ENCODE measurements at places on chromosomes 3 and 15.

- no peak for DNase-seq
These were observed 20.8 kb downstream of the VGLL4 start for GRCh38 chr3:11622586-11623550.

DNA sequence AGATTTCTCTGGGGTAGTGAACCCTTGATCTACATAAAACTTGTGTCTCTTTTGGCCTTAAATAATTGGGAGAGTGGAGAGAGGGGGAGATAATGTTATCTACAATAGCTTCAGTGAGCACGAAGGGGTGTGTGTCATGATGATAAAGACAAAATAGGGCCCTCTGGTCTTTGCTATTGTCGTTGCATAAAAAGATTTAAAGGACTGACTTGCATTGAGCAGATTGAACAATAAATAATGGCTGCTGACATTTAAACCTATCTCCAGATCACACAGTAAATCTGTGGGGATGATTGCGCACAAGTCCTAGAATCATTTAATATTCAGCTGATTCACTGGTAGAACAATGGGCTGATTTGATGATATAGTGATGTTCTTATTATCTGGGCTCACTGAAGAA lies 71.3 kb upstream of the GAP43 start:
- no peak for DNase-seq

DNA sequence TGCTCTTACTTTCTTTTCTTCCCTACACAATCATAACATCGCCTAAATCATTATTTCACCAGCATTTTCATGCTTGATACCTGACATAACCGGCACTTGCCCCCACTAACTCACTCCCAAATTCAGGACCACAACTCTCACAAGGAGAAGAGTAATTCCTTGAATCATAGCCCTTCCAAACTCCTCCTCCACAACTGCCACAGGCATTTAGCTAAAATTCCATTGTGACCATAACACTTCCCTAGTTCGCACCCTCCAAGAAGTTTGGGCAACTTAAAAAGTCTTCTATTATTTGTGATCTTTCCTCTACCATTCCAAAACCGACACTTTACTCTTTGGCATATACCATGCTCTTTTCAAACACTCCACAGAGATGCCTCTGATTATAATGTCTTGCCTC lies 59.4 kb upstream of the XRN1 start:
- no peak for DNase-seq

DNA sequence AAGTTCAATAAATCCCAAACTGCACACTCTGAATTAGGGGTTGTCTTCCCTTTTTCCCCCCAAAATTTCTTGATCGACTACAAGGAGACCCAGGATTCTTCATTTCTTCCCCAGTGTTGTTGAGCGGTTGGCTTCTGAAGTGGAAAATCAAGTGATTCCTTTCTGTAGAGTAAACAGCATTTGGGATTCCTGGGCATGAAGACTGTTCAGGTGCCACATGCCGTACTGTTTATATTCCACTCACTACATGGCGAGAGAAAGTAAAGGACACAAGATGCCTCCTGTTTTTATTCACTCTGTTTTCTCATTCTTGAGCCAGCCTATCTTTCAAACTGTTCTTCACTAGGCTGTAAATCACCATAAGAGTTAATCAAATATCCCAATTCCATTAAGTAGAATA lies 12.6 kb downstream of the FSTL1 start:
- DNase-seq: no peak

DNA sequence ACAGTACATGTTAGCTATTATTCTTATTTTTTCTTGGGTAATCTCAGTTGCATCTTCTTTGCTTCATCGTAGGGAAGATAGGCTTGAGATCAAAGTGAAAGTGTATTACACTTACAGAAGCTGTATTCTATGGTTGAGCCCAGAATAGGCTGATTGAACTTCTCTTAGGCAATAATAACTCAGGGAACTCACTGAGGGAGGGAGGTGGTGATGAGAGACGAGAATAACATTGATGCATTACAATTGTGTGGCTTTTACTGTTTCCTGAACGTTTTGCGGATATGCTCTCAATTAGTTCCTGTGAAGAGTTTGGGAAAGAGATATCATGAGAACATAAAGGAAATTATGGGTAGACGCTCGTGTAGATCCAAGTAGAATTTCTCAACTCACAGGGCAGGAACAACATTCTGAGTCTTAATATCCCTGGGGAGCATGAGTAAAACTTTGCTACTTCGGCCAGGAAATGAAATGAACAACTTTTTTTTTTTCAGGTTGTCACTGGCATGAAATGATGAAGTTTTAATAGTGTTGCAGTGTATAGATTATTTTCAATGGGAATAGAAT lies 302.2 kb downstream of the TUSC7 start:
- DNase-seq: no peak

- DNase-seq: no peak
These were observed 2.6 kb upstream of the HHATL start for GRCh38 chr3:42705058-42705767.

DNA sequence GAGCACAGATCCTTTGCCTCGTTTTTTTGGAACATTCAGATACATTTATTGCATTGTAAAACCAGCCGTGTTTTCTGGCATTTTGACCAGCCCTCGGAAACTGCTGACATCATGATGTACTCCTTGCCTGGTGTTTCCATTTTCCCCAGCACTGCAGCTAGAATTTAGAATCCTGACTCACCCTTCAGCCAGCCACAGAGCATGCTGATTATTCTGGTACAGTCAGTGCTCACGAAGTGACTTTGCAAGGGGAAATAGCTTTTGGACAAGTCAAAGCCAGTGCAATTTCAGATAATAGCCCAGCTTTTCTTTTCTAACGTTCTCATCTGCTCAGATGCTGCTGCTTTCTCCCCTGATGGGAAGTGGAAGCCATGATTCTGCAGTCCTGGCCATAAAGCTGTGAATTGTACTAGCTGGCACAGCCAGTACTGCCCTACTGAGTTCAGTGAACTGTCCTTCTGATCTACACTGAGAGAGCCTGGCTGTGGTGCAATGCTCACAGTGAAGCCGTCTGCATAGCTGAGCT lies 12.1 kb upstream of the CNBP start:
- DNase-seq: no peak

- DNase-seq: no peak
These were observed 62.5 kb downstream of the LRRC49 start for GRCh38 chr15:70955151-70955550.
